ENCODE measurements at places on chromosomes 12 and 14.

DNA sequence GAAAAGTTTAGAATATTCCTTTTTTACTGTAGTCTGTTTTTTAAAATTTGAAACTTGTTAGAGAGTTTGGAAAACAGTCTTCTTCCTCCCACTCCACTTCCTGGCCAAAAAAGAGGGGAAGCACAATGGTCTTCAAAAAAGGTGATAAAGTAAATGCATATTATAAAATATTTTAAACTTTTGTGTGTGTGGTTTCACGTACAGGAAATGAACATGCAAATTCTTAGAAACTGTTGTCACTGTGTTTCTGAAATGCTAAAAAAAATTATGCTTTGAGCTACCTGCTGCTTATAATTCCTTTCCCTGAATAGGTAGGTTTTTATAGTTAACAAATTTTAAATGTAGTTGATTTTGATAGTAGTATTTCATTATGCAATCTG lies 2.9 kb downstream of the FGFR1OP2 start:
- DNase-seq = no peak

GRCh38 chr14:71322655-71323250 lies 415.5 kb downstream of the PCNX1 start:
- no peak for DNase-seq

DNA sequence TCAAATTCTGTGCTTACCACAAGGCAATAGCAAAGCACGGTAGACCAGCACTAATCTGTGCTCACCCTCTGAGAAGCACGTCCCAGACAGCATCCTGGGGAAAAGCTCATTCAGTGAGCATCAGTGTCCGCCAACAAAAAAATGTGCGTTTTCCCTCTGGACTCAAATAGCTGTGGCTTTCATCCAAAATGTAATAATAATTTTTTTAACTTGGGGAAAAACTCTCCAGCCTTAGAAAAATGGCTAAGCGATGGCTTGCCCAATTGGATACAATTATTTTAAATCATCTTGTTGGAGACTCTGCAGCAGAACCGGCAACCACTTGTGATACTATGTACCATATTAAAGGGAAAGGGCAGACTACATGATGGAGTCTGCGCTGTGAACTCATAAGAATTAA lies 1.1 kb upstream of the KRT77 start:
- DNase-seq = no peak

GRCh38 chr14:51527073-51527472 lies 124.6 kb upstream of the FRMD6 start:
- no peak for DNase-seq

GRCh38 chr14:100643426-100643825 lies 56.2 kb upstream of the BEGAIN start:
- DNase-seq = no peak

- DNase-seq = no peak
These were observed 55.3 kb downstream of the AACS start for GRCh38 chr12:125120566-125120965.

- peak; percentile 17 for DNase-seq
These were observed 291.4 kb upstream of the OR4E1 start for GRCh38 chr14:21965042-21965441.

DNA sequence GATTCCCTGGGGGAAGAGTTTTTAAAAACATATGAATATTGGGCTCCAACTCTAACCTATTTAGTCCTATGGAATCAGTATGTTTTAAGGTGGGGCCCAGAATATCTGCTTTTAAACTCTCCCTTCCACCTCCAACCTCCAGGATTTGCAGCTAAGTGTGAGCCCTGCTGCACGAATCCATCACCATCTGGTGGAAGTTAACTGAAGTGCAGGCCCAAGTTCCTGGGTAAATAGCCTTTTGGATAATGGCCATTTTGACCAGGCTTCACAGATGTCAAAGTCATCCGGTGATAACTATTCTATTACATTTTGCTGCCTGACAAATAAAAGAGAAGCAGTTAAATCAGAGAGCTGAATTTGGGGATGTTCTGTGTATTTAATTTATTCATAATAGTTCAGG lies 58.1 kb upstream of the RMST start:
- no peak for DNase-seq

All from stimulated activated CD8-positive, alpha-beta memory T cell treated with anti-CD3 and anti-CD28 coated beads, Interleukin-7, amount 100 ng/mL, for 4 hours (primary cell).